SJSA1 (cell line): ENCODE measurements at places on chromosomes 5 and 9. TPM values are rescaled to one million over a fixed set of nuclear protein-coding genes. Genes with fewer than 3 reads are reported as not detected.
A peak's percentile ranks its signal among the peaks of the same experiment; 100 is the strongest.

The FBP1 gene
- not detected in 2 replicates for total RNA-seq

DNA sequence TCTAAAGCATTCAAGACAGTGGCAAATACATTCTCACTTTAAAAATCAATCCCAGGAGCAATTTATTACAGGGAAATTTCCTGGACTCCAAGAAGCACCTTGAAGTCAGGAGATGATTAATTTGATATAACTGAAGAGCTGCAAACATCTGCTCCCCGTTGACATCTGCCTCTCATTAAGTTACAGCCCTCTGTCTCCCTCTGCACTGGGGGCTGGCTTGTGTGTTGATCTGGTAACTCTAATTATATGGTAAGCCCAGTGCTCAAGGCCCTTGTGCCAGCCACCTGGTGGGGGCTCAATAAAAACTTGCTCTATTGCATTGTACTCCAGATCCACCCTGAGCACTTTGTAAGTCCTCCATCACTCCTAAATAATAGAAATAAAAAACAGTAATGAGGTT is 131.1 kb upstream of the ZNF462 start:
- DNase-seq: no peak
- H3K4me3 ChIP-seq: no peak overlapping the region
- no peaks in the 10 kb centered on the region for H3K36me3 ChIP-seq
- no peak overlapping the region for H3K27ac ChIP-seq
- no peaks in the 10 kb centered on the region for H3K4me1 ChIP-seq

GRCh38 chr9:36738318-36738976 is 165.8 kb downstream of the MELK start:
- H3K4me1 ChIP-seq: no peaks in the 10 kb centered on the region
- no peaks in the 10 kb centered on the region for H3K36me3 ChIP-seq
- H3K4me3 ChIP-seq: no peak overlapping the region
- no peak overlapping the region for H3K27ac ChIP-seq

DNA sequence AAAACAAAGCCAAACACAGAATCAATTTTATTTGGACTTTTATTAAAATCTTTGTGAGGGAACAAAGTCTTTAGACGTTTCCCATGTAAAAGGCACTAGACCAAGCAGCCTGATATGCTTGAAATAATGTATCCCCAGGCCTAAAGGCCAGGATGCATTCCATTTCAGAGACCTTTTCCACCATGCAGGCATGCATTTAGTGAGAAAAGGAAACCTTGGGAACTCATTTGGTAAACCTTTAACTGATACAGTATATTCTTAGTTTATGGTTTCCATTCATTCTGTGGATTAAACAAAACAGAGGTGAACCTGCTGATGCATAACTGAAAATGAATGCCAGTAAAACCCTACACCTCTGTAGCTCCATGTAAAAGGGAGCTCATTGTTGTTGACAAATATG is 600.0 kb downstream of the NR2F1-AS1 start:
- DNase-seq: no peak
- H3K27ac ChIP-seq: no peak overlapping the region
- no peaks in the 10 kb centered on the region for H3K27me3 ChIP-seq
- H3K4me3 ChIP-seq: no peak overlapping the region
- no peaks in the 10 kb centered on the region for H3K36me3 ChIP-seq

The ZNG1A gene
- total RNA-seq: 34.4 and 58.0 TPM in 2 replicates

The SWI5 gene
- 25.4 and 26.7 TPM in 2 replicates for total RNA-seq

DNA sequence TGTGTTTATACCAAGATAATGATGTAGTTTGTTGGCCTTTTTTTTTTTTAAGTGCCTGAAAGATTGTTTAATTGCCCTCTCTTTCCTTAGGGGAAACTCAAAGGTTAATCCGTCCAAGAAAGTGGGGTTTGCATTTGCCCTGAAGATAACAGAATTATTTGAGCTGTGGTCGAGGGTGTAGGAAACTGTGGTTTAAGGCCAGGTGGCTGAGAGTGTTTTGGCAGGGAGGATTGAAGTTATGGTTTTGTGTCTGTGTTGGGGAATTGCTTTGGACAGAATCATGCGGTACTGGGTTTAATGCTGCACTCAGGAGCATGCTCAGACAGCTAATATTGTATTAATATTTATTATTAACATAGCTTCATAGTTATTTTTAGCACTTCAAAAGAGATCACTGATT is 509.8 kb downstream of the EBF1 start:
- H3K4me3 ChIP-seq: no peak overlapping the region
- peaks cover 17% of the 10 kb centered on the region for H3K4me1 ChIP-seq
- H3K27me3 ChIP-seq: no peaks in the 10 kb centered on the region
- H3K27ac ChIP-seq: no peak overlapping the region
- no peak for DNase-seq

- peak overlapping the region; percentile 59 for H3K27ac ChIP-seq
- peaks cover 48% of the 10 kb centered on the region for H3K4me1 ChIP-seq
- no peak overlapping the region for H3K4me3 ChIP-seq
- no peak for DNase-seq
- no peaks in the 10 kb centered on the region for H3K27me3 ChIP-seq
Measured at GRCh38 chr5:126383246-126383645, 40.0 kb upstream of the GRAMD2B start.

DNA sequence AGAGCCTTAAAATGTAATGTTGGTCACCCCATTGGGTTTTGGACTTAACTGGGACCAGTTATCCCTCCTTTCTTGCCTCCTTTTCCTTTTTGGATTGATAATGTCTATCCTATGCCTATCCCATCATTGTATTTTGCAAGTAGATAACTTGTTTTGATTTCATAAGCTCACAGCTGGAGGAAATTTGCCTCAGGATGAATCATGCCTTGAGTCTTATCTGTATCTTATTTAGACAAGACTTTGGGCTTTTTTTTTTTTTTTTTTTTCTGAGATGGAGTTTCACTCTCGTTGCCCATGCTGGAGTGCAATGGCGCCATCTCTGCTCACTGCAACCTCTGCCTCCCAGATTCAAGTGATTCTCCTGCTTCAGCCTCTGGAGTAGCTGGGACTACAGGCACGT is 443.3 kb downstream of the DNAH5 start:
- H3K4me1 ChIP-seq: no peaks in the 10 kb centered on the region
- H3K27me3 ChIP-seq: no peaks in the 10 kb centered on the region
- H3K36me3 ChIP-seq: no peaks in the 10 kb centered on the region
- no peak overlapping the region for H3K4me3 ChIP-seq

DNA sequence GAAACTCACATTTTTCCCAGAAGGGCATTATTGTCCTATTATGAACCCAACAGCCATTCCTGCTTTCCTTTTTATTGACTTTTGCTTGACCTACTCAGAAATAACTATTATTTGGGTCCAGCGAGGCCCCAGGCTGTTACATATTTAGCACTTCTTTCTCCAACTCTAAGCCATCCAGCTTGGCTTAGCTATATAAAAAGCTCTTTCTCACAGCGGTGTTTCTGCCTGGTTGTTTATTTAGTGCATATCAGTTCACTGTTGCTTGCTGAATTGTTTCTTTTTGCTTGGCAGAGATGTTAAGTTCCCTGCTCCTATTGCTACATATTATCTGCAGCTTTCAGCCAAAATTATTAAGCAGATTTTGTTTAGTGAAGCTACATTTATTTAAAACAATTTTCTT is 1156.8 kb upstream of the SEMA6A start:
- no peak overlapping the region for H3K27ac ChIP-seq
- no peaks in the 10 kb centered on the region for H3K36me3 ChIP-seq
- no peaks in the 10 kb centered on the region for H3K27me3 ChIP-seq

DNA sequence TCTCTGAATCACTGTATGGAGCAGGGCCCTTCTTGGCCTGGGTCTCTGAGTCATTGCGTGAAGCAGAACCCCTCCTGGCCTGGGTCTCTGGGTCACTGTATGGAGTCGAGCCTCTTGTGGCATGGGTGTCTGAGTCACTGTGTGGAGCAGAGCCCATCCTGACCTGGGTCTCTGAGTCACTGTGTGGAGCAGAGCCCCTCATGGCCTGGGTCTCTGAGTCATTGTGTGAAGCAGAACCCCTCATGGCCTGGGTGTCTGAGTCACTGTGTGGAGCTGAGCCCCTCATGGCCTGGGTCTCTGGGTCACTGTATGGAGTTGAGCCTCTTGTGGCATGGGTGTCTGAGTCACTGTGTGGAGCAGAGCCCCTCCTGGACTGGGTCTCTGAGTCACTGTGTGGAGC is 94.0 kb upstream of the RAPGEF1 start:
- no peaks in the 10 kb centered on the region for H3K27me3 ChIP-seq
- no peaks in the 10 kb centered on the region for H3K36me3 ChIP-seq

The RNF208 gene
- not detected in 2 replicates for total RNA-seq
